Testis (tissue), 5 donors: ENCODE measurements at places on chromosomes 11 and 22. TPM values are rescaled to one million over a fixed set of nuclear protein-coding genes. Genes with fewer than 3 reads are reported as not detected.

The UBQLNL gene
- 38.7 TPM for total RNA-seq

GRCh38 chr22:29623553-29624169 is 20.2 kb downstream of the NF2 start:
- H3K27me3 ChIP-seq, result no peaks in the 10 kb centered on the region
- H3K4me3 ChIP-seq, result no peak overlapping the region
- no peak for DNase-seq
- H3K27ac ChIP-seq, result no peak overlapping the region

The OR5P2 gene
- total RNA-seq, result 0.62 TPM

- no peak overlapping the region for H3K4me3 ChIP-seq
- peaks cover 9% of the 10 kb centered on the region for H3K4me1 ChIP-seq
- H3K27ac ChIP-seq, result no peak overlapping the region
- no peak for DNase-seq
- H3K27me3 ChIP-seq, result no peaks in the 10 kb centered on the region
These were observed 2.7 kb downstream of the FADD start for GRCh38 chr11:70205766-70206165.

GRCh38 chr22:50242406-50242949 is 2.3 kb downstream of the TUBGCP6 start:
- no peak overlapping the region for H3K4me3 ChIP-seq
- peaks cover 36% of the 10 kb centered on the region for H3K4me1 ChIP-seq
- no peak for DNase-seq
- no peaks in the 10 kb centered on the region for H3K27me3 ChIP-seq
- H3K36me3 ChIP-seq, result no peaks in the 10 kb centered on the region
- no peak overlapping the region for H3K27ac ChIP-seq

DNA sequence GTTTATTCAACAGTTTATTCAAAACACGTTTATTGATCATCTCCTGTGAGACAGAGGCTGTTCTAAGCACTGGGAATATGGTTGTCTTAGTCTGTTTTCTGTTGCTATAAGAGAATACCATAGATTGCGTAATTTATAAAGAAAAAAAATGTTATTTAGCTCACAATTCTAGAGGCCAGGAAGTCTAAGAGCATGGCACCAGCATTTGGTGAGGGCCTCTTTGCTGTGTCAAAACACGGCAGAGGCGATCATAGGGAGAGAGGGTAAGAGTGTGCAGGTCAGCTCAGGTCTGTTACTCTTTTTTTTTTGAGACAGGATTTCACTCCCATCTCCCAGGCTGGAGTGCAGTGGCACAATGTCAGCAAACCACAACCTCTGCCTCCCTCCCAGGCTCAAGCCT is 5.2 kb upstream of the IL17RA start:
- H3K27me3 ChIP-seq, result no peaks in the 10 kb centered on the region
- no peaks in the 10 kb centered on the region for H3K36me3 ChIP-seq
- no peak overlapping the region for H3K27ac ChIP-seq
- no peaks in the 10 kb centered on the region for H3K4me1 ChIP-seq
- no peak for DNase-seq

- no peak overlapping the region for H3K4me3 ChIP-seq
- no peak for DNase-seq
- H3K4me1 ChIP-seq, result peaks cover 20% of the 10 kb centered on the region
- H3K27ac ChIP-seq, result no peak overlapping the region
- no peaks in the 10 kb centered on the region for H3K27me3 ChIP-seq
These were observed 108.3 kb downstream of the SWAP70 start for GRCh38 chr11:9772218-9772617.

The ART5 gene
- 31.7 TPM for total RNA-seq

DNA sequence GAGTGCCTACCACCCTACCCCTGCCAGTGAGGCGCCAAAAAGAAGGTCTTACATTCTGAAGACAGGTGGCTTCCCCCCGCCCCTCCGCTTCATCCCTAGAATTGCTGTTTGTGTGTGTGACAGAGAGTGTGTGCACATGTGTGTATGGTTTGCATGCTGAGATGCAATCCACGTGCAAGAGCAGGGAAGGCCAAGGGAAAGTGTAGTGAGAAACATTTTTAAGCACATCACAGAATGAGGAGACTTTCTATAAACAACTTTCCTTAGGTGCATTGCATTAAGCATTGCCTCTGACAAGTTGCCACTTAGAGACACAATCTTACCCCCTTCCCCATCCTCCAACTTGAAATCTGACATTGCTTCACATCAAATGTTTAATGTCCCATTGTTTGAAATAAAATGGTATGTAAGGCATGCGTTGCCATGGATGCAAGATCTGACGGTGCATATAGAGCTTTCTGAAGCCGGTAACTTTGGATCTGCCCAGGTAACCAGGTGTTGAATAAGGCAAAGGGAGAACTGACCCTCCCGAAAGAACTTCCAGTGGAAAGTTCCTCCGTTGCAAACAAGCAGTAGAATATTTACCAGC is 21.4 kb downstream of the FJX1 start:
- no peak overlapping the region for H3K27ac ChIP-seq
- DNase-seq, result no peak
- no peak overlapping the region for H3K4me3 ChIP-seq
- H3K27me3 ChIP-seq, result no peaks in the 10 kb centered on the region

DNA sequence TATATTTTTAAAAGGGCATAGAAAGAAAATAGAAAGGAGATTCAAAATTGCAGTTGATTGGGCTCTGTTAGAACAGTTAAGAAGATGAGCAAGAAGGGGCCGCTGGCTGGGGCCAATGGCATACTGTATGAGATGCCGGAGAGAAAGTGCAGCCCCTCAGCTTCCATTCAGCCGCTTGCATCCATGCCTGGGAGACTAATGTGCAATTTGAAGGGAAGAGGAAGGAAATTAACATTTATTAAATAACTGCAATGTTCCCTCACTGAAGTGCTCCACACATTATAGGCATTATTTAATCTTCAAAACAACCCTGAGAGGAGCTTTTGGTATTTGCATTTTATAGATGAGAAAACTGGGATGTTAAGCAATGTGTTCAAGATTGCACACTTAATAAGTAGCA is 44.7 kb upstream of the CSNK2A3 start:
- DNase-seq, result no peak
- H3K4me3 ChIP-seq, result no peak overlapping the region
- no peak overlapping the region for H3K27ac ChIP-seq
- no peaks in the 10 kb centered on the region for H3K4me1 ChIP-seq
- no peaks in the 10 kb centered on the region for H3K27me3 ChIP-seq

- no peaks in the 10 kb centered on the region for H3K4me1 ChIP-seq
- DNase-seq, result no peak
- H3K27ac ChIP-seq, result no peak overlapping the region
- H3K27me3 ChIP-seq, result no peaks in the 10 kb centered on the region
- H3K36me3 ChIP-seq, result no peaks in the 10 kb centered on the region
These were observed 7.3 kb downstream of the STARD10 start for GRCh38 chr11:72786305-72787215.

DNA sequence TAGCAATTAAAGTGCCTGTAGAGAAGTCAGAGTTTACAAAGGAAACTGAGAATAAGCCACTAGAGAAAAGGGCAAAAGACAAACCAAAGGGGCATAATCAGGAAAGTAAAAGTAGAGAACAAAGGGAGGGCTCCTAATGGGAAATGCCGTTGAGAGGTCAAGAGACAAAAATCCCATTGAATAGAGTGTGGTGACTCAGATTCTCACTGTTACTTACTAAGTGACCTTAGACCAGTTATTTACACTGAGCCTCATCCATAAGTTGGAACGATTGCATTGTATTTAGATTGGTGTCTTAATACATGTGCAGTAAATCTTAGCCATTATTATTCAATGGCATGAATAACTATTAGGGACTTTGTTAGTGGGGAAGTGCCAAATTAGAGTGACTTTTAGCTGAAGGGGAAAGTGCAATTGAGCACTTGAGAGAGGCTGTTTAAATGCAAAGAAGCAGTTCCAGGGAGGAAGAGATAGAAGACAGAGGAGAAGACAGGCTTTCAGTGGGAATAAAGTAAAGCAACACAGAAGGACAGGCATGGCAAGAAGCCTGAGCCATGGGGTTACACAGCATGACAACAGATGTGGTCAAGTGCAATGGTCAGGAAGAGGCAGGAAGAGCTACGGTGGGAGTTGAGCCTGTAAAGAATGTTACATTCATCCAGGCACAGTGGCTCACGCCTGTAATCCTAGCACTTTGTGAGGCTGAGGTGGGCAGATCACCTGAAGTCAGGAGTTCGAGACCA is 82.6 kb downstream of the UBASH3B start:
- no peaks in the 10 kb centered on the region for H3K36me3 ChIP-seq
- no peaks in the 10 kb centered on the region for H3K27me3 ChIP-seq
- DNase-seq, result no peak
- H3K4me3 ChIP-seq, result no peak overlapping the region
